GM13976 (cell line): ENCODE measurements at places on chromosomes 1 and 21.

DNA sequence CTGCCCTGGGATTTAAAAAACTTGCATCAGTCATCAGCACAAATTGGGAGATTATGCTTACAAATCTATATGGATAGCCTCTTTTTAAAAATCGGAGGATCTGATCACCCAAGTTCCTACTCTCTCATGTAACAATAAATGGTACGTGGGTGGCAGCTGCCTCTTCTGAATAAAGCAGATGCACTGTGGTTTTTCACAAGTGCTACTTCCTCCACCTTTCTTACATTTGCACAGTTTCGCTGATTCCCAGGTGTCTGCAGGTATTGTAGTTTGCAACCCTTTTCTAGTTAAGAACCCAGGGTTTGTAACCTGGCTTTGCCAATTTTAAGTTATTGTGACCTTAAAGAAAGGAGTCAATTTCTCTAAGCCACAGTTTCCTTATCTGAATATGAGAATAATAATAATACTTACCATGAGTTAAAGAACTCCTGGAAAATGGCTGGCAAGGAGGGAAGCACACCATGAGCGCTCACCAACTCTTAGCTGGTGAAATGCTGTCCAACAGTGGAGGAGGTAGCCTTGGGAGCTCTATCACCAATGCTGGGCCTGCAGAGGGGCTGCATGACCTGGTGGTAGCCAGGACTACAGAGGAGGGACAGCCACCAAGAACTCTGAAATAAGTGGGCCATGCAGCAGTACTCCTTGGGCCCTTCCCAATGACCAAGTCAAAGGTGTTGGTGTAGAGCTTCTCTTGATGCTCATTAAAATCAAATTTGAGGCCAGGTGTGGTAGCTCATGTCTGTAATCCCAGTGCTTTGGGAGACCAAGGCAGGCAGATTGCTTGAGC, 30.2 kb upstream of the KCNA2 start:
- no peak for DNase-seq

- DNase-seq, result no peak
Observed at GRCh38 chr1:184630679-184631060, 124.0 kb downstream of the EDEM3 start.

GRCh38 chr1:225881081-225881958, 860 bp downstream of the TMEM63A start:
- peak; percentile 64 for DNase-seq

GRCh38 chr1:155983191-155984024, 5.1 kb upstream of the ARHGEF2 start:
- DNase-seq, result no peak

DNA sequence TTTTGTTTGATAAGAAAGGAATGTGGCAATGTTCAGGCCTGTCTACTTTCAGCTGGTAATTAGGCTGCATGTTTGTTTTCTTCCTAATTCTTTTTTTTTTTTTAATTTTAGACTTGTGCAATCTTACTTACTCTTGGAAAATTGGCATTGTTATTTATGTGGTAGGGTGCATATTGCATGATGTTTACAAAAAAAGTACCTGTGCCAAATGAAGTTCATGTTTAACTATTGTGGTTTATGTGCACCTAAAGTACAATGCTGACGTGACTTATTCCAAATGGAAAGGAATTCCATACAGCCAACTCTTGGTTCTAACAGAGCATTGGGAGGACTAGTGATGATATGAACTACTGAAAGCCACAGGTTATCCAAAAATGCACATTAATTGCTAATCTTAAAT, 51.0 kb downstream of the KCNK2 start:
- DNase-seq, result no peak

- no peak for DNase-seq
Observed at GRCh38 chr1:35288761-35289160, 20.3 kb downstream of the ZMYM4 start.

GRCh38 chr1:44406737-44407429, 1.8 kb downstream of the RNF220 start:
- DNase-seq, result no peak
